ENCODE measurements at places on chromosomes 13 and 19. TPM values are rescaled to one million over a fixed set of nuclear protein-coding genes. Genes with fewer than 3 reads are reported as not detected.

DNA sequence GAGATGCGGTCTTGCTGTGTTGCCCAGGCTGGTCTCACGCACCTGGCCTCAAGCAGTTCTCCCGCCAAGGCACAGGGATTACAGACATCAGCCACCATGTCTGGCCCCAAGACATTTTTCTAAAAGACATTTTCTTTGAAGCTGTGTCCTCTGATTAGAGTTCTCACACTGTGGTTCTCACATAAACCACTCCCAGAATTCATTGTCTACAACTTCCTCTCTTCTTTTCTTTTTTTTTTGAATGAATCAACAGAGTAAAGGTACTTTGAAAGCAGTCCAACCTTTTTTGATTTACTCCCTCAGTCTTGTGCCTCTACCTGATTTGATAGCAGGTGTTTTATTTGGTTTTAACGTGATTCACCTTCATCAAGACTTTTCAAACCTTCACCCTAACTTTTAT, 14.3 kb upstream of the SHD start:
- DNase-seq = no peak

DNA sequence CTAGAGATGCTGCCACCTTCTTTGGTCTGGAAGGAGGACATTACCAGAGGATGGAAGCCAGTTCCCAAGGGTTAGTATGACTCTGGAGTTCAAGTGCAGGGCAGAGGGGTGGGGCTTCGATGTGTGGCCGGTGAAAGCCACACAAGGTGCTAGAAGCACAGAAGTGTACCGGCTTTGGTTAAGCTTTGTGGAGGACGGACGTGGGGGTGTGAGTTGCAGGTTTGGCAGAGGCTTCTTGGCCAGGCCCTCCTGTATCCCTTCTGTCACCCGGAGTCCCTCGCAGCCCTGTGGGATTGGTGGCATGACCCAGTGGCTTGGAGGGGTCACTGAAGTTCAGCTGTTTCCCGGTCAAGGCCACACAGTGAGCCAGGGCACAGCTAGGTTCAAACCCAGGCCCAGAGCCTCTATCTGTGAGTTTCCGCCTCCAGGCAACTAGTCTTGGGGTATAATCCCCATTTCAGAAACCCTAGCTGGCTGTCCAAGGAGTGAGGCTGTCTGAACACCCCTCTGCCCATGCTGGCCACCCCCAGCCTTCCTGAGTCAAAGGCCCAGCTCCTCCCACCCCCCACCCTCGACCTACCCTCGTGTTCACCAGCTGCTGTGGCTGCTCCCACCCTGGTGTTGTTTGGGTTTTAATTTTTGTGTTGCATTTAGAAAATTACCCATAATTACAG, 4.6 kb upstream of the SSBP4 start:
- no peak for DNase-seq

GRCh38 chr13:100389617-100390016, 199.0 kb downstream of the GGACT start:
- no peak for DNase-seq

- DNase-seq = no peak
These were observed 54.7 kb upstream of the F7 start for GRCh38 chr13:113050734-113051431.

The ZNF442 gene
- 7.9 TPM for total RNA-seq

- no peak for DNase-seq
These were observed 116.5 kb upstream of the FBXL3 start for GRCh38 chr13:77143431-77143830.

All from omental fat pad (tissue), 4 donors.